Hematopoietic multipotent progenitor cell treated with erythropoietin and hydrocortisone succinate and interleukin-3 and kit ligand, for 17 days (in vitro differentiated cells): ENCODE measurements at places on chromosomes 12 and 14.

DNA sequence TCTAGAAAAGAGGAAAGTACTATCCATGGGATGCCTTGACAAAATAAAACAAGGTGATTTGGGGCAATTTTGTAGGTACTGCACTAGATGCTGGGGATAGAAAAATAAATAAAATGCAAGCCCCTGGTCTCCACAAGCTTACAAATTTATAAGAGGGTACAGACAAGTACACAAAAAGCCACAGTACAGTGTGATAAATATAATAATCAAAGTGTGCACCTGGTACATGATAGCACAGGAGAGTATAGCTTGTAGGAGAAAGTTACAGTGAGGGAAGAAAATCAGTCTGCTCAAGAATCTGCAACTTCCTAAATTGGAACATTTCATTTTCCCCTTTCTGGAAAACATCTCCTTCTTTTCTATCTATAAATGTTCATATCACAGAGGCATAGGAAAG is 3.0 kb upstream of the SSTR1 start:
- DNase-seq, result no peak

DNA sequence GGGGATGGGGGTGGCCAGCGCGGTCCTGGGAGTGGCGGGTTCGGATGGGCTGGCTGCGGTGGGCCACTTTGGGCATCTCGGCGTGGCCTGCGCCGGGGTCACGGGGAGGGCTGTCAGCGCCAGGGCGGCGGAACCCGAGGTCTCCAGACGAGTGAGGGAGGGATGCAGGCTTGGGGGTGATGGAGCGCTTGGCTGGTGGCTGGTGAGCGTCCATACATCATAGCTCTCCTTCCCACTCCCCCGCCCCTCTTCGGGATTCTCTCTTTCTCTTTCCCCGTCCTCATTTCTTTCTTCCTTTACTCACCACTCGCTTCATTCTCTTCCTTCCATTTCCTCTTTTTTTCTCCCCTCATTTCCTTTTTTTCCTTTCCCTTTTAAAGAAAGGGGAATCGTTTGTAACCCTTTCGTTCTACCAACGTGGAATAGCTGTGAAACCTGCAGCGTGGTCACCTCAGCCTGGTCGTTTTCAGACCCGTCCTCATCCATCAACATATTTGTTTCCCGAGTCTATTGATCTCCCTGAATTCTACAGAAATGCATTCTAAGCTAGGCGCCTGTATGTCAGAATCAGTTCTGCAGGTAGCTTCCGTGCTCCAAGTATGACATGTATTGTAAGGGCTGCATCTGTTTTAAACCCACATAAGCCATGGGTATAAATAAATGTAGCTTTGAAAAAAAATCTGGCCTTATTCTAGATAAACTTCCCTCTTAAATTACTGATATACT is 260.3 kb upstream of the E2F7 start:
- no peak for DNase-seq

DNA sequence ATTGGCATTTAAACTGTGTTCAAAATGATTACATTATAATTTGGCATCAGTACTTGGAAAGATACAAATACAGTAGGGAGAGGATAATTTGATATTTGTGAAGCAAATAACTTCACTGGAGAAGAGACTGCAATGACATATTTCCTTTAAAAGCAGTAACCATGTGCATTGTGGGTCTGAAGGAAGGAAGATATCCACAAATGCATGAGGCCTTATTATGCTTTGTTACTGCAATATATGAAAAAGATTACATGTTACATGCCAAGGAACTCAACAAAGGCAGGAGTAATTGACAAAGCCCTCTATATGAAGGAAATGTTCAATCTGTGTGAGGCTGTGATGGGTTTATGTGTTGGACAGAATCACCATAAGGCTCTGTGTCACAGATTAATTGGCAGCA is 391.5 kb downstream of the APAF1 start:
- no peak for DNase-seq

GRCh38 chr12:127431177-127431576 is 835.8 kb upstream of the TMEM132C start:
- no peak for DNase-seq

DNA sequence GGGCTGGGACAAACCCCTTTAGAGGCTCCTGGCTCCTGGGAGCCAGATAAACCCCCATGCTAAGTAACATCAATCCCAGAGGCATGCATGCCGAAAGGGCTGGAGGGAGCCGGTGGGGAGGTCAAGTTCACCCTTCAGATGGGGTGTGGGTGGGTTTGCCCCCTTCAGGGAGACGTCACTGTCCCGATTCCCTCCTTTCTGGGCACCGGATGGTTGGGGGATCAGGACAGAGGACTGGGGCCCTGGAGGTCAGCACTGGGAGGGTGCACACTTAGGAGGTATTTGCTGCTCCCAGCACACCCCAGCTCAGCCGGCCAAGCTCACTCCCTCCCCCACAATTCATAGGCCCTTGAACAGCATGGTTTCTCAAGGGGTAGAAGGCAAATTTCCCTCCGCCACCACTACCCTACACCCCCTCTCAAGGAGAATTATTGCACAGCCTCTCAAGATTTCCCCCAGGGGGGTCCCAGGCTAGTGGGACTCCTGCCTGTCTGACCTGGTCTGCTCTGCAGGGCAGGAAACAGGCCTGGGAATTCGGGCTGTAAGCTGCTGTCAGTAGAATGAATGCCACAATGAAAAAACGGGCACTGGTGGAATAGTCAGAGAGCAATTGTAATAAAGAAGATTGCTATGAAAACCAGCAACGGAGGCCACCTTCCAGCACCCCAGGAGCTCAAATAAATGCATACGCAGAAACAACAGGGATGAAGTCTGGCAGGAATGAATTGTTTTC is 63.5 kb downstream of the GALNT16 start:
- no peak for DNase-seq

- DNase-seq, result no peak
Observed at GRCh38 chr14:46488374-46488773, 163.2 kb downstream of the RPL10L start.

DNA sequence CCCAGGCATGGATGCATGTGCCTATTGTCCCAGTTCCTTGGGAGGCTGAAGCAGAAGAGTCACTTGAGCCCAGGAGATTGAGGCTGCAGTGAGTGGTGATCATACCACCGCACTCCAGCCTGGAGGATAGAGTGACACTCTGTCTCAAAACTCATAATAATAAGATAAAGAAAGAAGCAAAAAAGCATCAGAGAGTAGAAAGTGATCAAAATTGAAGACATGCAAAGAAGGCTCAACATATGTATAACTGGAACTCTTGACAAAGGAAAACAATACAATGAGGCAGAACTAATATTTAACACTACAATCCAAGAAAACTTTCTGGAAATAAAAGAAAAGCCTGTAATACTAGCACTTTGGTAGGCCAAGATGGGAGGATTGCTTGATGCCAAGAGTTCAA is 48.3 kb upstream of the COCH start:
- no peak for DNase-seq

- DNase-seq, result no peak
Observed at GRCh38 chr12:114623737-114624136, 60.2 kb downstream of the TBX3 start.

- DNase-seq, result peak; percentile 86
Observed at GRCh38 chr12:6534945-6535696, 804 bp downstream of the GAPDH start.

- DNase-seq, result no peak
Observed at GRCh38 chr14:36659822-36660735, 1.6 kb upstream of the PAX9 start.

- no peak for DNase-seq
Observed at GRCh38 chr12:132601171-132601883, 9.1 kb downstream of the LRCOL1 start.

- no peak for DNase-seq
Observed at GRCh38 chr14:90815822-90816662, at the start of gene TTC7B. TTC7B (minus strand) TSS chr14:90816430; CDS start chr14:90816295, 135 bp downstream.

GRCh38 chr14:102164241-102164641 is 24.5 kb downstream of the WDR20 start:
- no peak for DNase-seq

DNA sequence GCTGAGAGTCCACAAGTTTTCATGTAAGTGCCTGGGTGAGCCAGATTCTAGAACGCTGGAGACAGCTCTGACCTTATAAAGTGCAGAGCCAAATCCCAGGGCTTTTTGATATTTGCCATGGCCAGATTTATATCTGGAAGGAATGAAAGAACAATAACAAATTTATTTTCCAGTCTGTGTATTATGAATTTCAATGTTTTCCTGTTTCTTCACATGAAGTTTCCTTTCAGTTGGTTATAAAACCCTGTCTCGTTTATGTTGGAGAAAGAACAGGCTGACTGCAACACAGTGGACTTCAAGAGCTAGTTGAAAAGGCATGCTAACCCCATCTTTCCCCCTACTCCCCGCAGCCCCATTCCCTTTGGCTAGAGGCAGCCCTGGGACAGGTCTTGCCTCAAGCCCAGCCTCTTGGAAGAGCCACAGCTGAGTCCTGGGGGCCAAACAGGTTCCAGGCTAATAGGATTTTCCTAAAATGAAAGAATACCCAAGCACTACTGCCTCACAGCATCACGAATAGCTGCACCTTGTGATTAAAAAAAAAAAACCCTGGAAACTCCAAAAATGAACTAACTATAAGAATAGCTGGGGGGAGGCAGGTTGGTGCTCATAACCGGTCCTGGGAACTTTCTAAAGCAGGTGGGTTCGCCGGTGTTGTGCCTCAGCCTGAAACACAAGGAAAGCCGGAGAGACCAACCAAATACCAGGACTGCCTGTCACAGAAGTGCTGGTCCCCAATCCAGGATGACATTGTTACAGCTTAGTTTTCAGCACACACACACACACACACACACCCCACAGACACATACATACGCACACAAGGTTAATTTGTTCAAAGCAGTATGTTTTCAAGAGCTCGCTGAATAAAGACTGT is 1.5 kb downstream of the FBLN5 start:
- DNase-seq, result no peak

- no peak for DNase-seq
Observed at GRCh38 chr14:89730687-89731086, 223.8 kb downstream of the EFCAB11 start.

- no peak for DNase-seq
Observed at GRCh38 chr14:61570549-61571290, 124.6 kb upstream of the HIF1A start.

DNA sequence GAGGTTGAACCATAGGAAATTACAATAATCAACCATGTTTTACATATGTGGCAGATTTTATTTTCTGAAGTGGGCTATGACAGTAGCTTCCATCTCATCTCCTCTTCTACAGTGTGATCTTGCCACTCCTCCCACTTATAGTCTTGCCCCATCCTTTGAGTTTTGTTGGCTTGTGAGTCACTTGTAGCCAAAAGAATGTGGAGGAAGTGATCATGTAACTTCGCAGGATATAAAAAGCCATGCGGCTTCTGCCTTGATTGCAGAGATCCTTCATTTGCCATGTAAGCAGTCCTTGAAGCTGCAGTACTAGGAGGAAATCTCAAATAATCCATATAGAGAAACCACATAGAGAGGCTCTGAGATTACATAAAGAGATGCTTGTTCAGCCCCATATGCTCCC is 13.7 kb upstream of the ZNF84 start:
- no peak for DNase-seq

- no peak for DNase-seq
Observed at GRCh38 chr12:26554332-26554731, 278.7 kb downstream of the ITPR2 start.

DNA sequence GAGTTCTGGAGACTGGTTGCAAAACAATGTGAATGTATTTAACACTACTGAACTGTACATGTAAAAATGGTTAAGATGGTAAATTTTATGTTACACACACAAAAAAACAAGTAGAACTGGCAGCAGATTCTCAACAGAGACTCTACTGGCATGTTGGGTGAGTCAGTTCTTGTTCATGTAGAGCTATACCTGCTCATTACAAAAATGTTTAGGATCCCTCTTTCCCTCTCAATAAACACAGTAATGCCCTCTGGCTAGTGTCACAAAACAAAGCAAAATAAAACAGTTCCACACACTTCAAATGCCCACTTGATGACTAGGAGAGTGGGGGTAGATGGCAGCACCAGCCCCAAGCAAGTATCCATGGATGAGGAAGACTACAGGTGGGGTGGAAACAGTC is 13.7 kb upstream of the ZNF740 start:
- no peak for DNase-seq

DNA sequence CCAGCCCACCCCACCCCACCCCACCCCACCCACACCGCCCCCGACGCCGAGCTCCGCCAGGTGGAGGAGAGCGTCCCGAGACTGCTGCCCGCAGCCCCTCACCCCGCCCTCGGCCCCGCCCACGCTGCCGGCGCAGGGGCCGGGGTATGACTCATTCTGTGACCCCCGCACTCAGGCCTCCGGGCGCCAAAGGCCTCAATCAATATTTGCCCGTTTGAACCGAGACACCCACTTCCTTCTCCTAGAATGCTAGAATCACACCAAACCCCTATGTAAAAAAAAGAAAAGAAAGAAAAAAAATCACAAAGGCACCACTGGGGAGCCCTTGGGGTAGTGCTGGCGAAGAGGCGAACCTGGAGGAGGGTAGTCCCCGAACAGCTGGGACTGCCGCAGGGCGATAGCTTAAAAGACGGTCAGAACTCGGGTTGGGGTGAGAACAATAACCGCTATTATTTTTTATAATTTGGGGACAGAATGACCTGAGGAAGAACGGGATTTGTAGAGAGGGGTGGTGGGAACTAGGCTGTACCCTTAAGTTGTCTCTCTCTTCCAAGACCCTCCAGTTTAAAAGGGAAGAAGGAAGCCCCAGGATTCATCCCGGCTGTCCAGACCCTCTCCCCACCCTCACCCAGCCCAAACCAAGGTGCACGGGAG is 894 bp downstream of the KRT8 start:
- no peak for DNase-seq

GRCh38 chr12:55736780-55737580 is 5.9 kb upstream of the GDF11 start:
- peak; percentile 50 for DNase-seq

DNA sequence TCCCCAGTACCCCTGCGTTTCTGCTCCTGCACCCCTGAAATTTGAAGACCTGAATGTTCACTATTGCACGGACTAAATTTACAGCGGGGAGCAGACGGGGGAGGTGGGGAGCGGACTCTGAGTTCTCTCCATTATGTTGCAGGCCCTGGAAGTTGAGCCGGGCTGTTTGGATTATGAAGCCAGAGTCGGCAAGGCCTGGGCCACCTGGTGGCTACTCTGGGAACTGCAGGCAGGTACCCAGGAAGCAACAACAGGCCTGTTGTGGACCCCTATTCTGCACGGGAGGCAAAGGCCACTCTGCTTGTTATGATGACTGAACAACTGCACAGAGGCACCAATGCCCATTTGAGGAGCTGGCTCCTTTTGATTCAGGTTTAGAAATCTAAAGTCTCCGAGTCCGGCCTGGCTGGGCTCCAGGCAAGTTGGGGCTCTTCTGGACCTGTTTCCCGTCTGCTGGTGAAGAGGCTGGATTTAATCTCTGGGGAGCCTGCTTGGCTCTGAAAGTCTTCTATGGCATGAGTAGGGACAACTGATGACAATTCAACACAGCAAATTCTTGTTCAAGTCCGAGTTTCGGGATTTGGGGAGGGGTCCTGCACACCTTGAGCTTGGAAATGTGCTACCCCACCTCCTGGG is 34.1 kb upstream of the FAM181A start:
- peak; percentile 51 for DNase-seq

DNA sequence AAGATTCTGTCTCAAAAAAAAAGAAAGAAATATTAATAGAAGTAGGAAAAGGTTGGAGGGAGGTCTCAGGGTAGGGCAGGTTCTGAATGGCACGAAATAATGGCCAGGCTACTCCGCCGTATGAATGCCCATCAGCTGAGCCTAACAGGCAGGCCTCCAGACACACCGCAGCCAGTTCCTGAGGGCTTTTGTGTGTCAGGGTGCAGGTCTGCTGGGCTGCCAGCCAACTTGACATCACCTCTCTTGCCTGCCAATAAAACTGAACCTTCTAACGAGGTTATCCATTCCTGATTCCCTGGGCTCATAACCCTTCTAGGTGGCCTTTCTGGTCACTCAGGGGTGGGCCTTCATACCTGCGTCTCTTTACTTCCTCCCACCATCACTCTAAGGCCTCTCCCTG is 3.0 kb downstream of the IFI27 start:
- DNase-seq, result no peak
